ENCODE measurements at places on chromosomes 6 and 20. TPM values are rescaled to one million over a fixed set of nuclear protein-coding genes. Genes with fewer than 3 reads are reported as not detected.

- DNase-seq, result no peak
Observed at GRCh38 chr6:84772428-84773132, 8.2 kb upstream of the TBX18 start.

DNA sequence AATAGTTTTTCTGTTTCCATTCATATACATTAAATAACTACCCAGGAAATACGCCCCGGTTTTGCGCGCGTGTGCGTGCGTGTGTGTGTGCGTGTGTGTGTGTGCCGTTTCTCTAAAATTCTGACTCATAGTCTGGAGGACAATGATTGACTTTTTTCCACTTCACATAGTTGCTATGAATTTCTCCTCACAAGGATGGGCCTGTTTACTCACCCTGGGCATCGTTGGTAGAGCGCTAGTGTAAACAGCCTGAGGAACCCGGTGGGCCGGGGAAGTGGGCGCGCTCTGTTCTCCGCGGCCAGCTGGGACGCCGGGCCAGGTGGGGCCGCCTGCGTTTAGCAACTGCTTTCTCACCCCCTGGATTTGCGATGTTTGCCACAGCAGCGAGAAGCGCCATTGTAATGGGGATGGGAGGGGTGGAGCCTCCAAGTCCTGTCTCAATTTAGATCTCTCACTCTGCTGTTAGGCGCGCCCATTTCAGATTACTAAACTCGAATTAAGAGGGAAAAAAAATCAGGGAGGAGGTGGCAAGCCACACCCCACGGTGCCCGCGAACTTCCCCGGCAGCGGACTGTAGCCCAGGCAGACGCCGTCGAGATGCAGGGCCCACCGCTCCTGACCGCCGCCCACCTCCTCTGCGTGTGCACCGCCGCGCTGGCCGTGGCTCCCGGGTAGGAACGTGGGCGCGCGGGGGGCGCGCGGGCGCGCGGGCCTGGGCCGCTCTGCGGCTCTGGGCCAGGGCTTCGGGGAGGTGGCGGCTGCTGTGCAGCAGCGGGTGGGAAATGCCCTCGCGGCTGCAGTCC lies at the start of gene CD109:
Gene CD109 (plus strand): TSS at position 585 of the 803 bp plus-strand sequence. CDS start 13 bp downstream, at position 598.
- DNase-seq, result peak; percentile 40

GRCh38 chr6:158687506-158687905 lies 37.7 kb downstream of the SYTL3 start:
- no peak for DNase-seq

GRCh38 chr6:158445426-158446085 lies 114.3 kb upstream of the TMEM181 start:
- no peak for DNase-seq

DNA sequence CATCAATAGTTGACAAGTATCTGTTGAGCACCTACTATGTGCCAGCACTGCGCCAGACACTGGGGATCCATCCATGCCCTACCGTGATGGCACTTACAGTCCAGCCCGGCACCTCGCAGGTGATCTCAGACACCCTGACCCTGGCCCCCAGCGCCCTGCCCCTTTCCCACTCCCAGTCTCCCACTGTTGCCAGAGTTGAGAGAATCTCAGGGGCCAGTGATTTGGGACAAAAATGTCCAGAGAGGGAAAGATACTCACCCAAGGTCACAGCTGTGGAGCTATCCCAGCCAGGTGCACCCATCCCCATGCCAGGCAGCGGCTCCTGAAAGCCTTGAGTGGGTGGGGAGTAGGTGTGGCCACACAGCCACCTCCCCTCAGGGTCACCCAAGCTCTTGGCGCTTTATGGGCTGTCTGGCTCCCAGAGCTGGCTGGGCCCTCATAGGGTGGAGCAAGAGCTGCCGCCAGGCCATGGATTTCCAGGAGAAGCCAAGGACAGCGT lies 3.3 kb downstream of the PI16 start:
- no peak for DNase-seq

Gene SOBP
- total RNA-seq, result 27.2 TPM

Gene HTR1B
- 2.5 TPM for total RNA-seq
